ENCODE measurements at places on chromosomes 5 and 9. TPM values are rescaled to one million over a fixed set of nuclear protein-coding genes. Genes with fewer than 3 reads are reported as not detected.
A peak's percentile ranks its signal among the peaks of the same experiment; 100 is the strongest.

HTR4 gene
- total RNA-seq, result not detected

CDC20B gene
- 5.5 TPM for total RNA-seq

- no peak for DNase-seq
Observed at GRCh38 chr5:18546591-18546990, 912.3 kb downstream of the TAF11L14 start.

DNA sequence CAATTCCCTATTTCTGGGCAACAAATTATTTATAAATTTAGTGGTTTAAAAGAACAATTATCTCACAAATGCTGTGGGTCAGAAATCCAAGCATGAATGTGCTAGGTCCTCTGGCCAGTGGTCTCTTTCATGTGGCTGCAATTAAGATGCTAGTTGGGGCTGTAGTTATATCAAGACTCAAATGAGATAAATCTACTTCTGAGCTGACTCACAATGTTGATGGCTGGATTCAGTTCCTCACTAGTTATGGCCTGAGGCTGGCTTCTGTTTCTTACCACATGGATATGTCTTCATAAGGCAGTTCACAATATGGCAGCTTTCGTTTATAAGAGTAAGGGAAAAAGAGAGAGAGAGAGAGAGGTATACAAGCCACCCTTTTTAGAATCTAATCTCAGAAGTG, 717.0 kb downstream of the PRELID2 start:
- no peak for DNase-seq

DNA sequence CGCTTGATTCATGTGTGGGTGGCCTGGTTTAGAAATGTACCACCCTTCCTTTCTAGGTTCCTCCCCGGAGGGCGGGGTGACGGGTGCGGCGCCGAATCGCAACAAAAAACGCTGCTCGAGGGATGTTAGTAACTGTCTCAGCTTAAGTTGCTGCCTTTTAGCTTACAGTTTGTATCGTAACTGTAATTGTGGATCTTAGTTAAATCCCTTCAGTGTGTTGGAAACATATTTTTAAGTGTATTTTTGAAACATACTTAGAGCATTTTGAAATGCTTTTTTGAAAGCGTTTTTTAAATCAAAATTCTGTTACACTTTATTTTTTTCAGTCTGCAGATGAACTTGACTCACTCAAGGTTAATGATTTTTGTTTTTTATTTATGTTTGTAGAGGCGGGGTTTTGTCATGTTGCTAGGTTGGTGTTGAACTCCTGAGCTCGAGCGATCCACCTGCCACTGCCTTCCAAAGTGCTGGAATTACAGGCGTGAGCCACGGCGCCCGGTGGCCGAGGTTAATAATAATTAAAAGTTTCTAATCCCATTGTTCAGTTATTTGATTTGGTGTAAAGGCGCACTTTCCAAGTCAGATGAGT, 997 bp upstream of the CHD1 start:
- DNase-seq, result peak; percentile 61

GRCh38 chr9:134775081-134775951, 105.3 kb upstream of the FCN2 start:
- no peak for DNase-seq

- no peak for DNase-seq
Observed at GRCh38 chr5:55853818-55854217, 2.7 kb downstream of the IL31RA start.

Measured in upper lobe of left lung (tissue), 6 donors.